ENCODE measurements at places on chromosomes 11 and 22. TPM values are rescaled to one million over a fixed set of nuclear protein-coding genes. Genes with fewer than 3 reads are reported as not detected.

DNA sequence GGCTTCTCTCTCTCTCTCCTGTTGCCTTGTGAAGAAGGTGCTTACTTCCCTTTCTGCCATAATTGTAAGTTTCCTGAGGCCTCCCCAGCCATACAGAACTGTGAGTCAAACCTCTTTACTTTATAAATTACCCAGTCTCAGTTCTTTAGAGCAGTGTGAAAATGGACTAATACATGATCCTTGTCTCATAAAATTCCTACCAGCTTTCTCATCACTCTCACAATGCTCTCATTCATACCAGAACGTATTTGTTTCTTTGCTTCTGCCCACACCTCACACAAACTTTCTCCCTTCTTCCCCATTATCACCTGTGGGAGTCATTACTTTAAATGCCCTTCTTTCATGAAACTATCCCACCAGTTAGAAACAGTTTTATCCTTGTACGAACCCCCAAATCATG, 62.7 kb upstream of the ARHGAP42 start:
- no peak for DNase-seq

- DNase-seq = no peak
Observed at GRCh38 chr11:115166820-115167219, 337.4 kb downstream of the CADM1 start.

OR8A1 gene
- total RNA-seq = not detected

DNA sequence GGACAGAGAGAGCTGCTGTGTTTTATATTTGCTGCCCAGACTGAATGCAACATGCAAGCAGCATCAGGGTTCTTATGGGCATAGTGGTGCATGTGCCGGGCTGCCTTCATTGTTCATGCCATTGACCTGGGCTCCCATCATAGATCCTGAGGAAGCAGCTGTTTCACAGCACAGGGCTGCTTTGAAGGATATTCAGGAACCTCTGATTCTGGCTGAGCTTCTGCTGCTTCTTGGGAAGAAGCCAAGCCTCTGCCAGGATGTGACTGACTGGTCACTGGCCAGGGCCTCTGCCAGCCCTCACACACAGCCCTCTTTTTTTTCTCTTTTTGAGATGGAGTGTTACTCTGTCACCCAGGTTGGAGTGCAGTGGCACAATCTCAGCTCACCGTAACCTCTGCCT, 43.3 kb downstream of the CYB5R2 start:
- no peak for DNase-seq

TPBGL gene
- not detected for total RNA-seq

DNA sequence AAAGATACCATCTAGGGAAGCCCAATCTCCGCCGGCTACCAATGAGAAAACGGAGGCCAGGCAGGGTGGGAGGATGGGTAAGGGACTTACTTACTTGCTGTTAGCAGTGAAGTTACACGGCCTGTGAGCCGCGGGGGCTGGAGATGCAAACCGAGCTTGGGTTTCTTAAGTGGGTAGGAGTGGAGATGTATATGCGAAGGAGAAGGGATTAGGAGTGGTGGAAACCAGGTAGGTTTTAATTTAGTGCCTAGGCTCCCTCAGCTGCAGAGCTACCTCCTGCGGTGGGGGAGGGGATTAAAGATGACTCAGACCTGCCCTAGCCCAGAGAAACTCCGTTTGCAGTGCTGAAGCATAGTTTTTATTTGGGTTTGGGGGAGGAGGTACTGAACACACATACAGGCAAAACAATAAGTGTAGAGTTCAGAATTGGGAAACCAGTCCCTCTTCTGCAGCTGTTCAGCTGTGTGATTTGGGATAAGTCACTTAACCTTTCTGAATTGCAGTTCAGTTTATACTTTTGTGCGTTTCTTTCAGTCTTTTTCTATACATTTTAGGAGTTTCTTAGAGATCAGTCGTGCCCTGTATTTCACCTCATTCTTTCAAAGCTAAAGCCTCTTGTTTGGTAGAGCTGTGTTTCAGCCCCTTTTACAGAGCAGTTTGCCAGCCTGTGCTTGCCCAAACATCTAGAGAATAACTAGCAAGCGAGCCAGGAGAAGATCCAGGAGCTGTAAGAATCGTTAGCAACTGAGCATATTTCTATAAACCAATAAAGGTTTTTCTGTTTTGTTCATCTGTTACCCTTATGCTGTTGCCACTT, 596 bp upstream of the TNRC6B start:
- DNase-seq = no peak

APOL4 gene
- total RNA-seq = 1.3 TPM

GRCh38 chr11:97309291-97309690, 919.5 kb downstream of the JRKL start:
- no peak for DNase-seq

- DNase-seq = no peak
Observed at GRCh38 chr22:39655004-39655579, 84.5 kb downstream of the CACNA1I start.

- no peak for DNase-seq
Observed at GRCh38 chr22:19471572-19471971, 7.4 kb downstream of the UFD1 start.

GRCh38 chr11:113991718-113992458, 17.0 kb downstream of the HTR3A start:
- no peak for DNase-seq

GRCh38 chr11:68741463-68741862, 9.9 kb downstream of the TESMIN start:
- no peak for DNase-seq

GRCh38 chr11:108524422-108524821, 26.2 kb upstream of the POGLUT3 start:
- DNase-seq = no peak

GRCh38 chr22:37905534-37906363, at the start of gene MICALL1:
Gene MICALL1 (plus strand): TSS chr22:37906297. CDS start chr22:37906423, 126 bp downstream.
- no peak for DNase-seq

SPI1 gene
- total RNA-seq = 3.4 TPM

PDE3B gene
- total RNA-seq = 1.2 TPM

GRCh38 chr11:87142594-87142993, 104.9 kb downstream of the TMEM135 start:
- no peak for DNase-seq

DNA sequence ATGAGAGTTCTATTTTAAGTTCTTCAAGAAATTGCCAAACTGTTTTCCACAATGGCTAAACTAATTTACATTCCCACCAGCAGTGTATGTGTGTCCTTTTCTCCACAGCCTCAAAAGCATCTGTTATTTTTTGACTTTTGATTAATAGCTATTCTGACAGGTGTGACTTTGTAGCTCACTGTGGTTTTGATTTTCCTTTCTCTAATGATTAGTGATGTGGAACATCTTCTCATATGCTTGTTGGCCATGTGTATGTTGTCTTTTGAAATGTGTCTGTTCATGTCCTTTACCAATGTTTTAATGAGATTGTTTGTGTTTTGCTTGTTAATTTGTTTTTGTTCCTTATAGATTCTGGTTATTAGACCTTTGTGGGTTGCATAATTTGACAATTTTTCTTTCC, 18.0 kb upstream of the RAB38 start:
- no peak for DNase-seq

GRCh38 chr11:28529540-28530410, 421.6 kb downstream of the METTL15 start:
- no peak for DNase-seq

- no peak for DNase-seq
Observed at GRCh38 chr11:47328449-47329390, 23.8 kb downstream of the MYBPC3 start.

- DNase-seq = no peak
Observed at GRCh38 chr11:100641456-100641855, 45.6 kb upstream of the ARHGAP42 start.

- DNase-seq = no peak
Observed at GRCh38 chr22:49880281-49880680, 26.6 kb downstream of the ZBED4 start.

DNA sequence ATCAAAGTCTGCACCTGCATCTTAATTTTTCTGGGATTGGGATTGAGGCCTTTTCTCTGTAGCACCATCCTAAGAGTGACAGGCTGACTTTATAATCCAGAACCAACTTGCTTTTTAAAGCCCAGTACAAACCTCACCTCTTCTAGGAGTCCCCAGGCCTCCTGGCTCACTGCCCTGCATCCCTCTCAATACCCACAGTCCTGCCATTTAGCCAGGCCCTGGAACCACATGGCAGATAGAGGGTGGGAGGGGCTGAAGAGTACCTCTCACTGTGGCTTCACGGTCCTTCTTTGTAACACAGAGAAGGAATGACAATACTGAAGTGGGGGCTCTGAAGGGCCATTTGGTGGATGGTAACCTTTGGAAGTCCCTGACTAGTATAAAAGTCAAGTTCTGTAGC, 63.5 kb upstream of the PHOX2A start:
- no peak for DNase-seq

DNA sequence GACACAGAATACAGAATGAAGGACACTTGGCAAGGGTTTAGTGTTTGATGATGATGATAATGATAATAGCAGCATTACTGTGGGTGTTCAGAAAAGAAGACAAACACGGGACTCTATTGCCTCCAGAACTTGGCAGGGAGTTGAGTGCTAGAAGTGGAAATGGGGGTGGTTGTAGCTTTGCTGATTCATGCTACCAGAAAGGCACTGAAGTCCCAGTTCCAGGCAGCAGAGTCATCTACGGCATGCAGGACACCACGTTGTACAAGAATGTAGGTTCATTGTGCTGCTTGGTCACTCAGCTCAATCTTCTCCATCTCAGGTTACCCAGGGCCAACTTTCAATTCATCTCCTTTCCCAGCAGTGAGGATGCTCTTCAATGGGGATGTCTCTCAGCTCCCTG, 115.7 kb downstream of the NTM start:
- no peak for DNase-seq

GRCh38 chr11:79482800-79483199, 42.0 kb upstream of the TENM4 start:
- no peak for DNase-seq

GRCh38 chr11:69371731-69372588, 78.0 kb downstream of the MYEOV start:
- no peak for DNase-seq

- no peak for DNase-seq
Observed at GRCh38 chr11:94149431-94150017, 20.9 kb downstream of the PANX1 start.

DNA sequence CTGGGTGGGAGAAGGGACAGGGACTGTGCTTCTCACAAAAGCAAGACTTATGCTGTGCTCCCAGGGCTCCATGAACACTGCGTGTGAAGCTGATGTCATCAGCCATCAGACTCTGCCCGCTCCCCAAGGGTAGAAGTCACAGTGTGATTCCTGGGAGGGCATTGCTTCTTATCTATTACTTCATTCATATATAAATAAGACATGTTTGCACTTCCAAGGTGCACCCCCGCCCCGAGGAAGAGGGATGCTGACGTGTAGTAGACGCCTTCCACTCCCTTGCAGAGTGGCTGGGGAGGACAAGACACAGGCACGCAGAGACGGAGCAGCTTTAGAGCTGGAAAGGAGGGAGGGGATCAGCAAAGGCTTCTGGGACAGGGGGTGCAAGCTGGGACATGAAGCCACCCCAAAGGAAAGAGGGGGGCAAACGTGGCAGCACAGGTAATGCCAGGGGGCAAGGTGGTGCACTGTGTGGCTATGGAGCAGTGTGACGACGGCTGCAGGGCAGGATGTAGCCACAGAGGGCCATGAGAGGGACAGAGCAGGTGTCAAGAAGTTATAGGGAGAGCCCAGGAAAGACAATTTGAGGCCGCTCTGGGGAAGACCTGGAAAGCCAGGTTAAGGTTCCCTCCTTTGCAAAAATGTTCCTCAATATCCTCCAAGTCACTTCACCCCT, 558.5 kb downstream of the MN1 start:
- DNase-seq = no peak

DNA sequence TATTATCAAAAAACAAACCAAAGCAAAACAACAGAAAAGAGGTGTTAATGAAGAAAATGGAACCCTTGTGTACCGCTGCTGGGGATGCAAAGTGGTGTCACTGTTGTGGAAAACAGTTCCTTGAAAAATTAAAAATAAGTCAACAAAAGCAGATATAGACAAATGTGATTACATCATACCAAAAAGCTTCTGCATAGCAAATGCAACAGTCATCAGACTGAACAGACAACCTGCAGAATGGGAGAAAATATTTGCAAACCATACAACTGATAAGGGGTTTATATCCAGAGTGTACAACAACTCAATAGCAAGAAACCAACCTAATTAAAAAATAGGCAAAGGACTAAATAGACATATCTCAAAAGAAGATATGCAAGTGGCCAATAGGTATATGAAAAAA, 22.9 kb upstream of the CARS1 start:
- no peak for DNase-seq

DNA sequence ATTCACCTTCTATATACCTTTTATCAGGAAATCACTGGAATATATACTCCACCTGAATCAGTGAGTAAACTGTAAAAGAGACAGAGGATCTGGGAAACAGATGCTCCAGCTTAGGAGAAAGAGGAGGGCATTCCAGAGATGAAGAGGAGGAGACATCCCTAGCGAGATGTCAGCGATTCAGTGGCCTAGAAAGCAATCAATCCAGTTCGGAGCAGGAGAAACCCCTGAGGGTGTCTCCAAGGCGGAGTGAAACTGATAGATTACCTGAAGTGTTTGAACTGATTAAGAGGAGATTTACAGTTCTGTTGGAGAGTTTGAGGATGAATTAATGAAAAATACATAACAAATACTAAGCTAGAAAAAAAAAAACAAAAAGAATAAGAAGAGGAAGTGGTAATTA, 24.5 kb upstream of the TNRC6B start:
- DNase-seq = no peak

- no peak for DNase-seq
Observed at GRCh38 chr11:34928268-34928959, 12.0 kb downstream of the PDHX start.

- no peak for DNase-seq
Observed at GRCh38 chr11:94855666-94856065, 87.5 kb downstream of the AMOTL1 start.

DNA sequence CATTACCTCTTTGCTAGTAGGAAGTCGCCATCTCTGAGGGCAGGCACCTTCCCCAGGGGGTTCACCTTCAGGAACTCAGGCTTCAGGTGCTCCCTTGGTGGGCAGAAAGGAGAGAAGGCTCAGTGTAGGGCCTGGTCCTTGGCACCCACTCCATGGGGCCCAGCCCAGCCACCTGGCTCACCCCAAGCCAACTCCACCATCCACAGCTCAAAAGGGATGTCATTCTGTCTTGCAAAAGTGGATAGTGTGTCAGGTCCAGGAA, 2.7 kb upstream of the GSTT4 start:
- no peak for DNase-seq

DNA sequence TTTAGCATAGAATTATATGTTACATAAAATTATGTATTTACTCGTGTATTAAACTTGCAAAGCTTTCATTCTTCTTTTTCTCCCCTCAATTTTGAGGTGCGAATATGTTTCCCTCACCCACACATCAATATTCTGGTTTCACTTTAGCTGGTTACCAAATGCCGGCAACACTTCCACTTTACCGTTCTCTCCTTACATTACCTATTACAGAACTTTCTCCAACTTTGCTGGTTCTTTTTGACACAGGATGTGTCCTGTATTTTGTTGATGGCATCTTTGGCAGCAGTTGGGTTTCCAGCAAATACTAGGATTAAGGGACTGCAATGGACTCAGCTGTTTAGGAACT, 84.9 kb downstream of the PRR5L start:
- DNase-seq = no peak

RPS13 gene
- 2,494 TPM for total RNA-seq

CARNS1 gene
- total RNA-seq = 0.76 TPM
